CD4-positive, alpha-beta T cell treated with Interleukin-12 subunit alpha and Interleukin-12 subunit beta, for 1 hour (primary cell): ENCODE measurements at places on chromosomes 13 and 19.

DNA sequence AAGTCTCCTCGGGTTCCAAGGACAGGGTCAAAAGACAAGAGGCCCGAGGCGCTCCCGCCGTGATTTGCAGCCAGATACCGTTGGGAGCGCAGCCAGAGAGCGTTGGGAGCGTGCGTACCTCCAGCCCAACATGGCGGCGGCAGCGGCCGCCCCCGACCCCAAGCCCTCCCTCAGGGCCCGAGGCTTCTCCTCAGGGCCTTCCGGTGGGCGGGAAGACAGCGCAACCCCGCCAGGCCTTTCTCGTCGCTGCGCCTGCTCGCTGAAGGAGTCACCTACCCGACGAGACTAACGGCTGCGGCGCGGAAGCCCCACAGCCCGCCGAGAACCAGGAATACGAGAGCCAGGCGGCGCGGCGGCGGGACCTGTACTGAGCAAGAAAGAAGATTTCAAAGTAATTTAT lies 3.2 kb upstream of the ZNF850 start:
- no peak for DNase-seq

- no peak for DNase-seq
Observed at GRCh38 chr13:66222926-66223325, 1007.2 kb downstream of the PCDH9 start.

- no peak for DNase-seq
Observed at GRCh38 chr13:98549006-98549727, 27.7 kb downstream of the STK24 start.

- no peak for DNase-seq
Observed at GRCh38 chr13:25943658-25944057, 108.2 kb downstream of the SHISA2 start.

- DNase-seq: no peak
Observed at GRCh38 chr19:15529774-15530372, 21.5 kb downstream of the CYP4F22 start.

- DNase-seq: no peak
Observed at GRCh38 chr13:40615619-40616018, 50.8 kb downstream of the FOXO1 start.

DNA sequence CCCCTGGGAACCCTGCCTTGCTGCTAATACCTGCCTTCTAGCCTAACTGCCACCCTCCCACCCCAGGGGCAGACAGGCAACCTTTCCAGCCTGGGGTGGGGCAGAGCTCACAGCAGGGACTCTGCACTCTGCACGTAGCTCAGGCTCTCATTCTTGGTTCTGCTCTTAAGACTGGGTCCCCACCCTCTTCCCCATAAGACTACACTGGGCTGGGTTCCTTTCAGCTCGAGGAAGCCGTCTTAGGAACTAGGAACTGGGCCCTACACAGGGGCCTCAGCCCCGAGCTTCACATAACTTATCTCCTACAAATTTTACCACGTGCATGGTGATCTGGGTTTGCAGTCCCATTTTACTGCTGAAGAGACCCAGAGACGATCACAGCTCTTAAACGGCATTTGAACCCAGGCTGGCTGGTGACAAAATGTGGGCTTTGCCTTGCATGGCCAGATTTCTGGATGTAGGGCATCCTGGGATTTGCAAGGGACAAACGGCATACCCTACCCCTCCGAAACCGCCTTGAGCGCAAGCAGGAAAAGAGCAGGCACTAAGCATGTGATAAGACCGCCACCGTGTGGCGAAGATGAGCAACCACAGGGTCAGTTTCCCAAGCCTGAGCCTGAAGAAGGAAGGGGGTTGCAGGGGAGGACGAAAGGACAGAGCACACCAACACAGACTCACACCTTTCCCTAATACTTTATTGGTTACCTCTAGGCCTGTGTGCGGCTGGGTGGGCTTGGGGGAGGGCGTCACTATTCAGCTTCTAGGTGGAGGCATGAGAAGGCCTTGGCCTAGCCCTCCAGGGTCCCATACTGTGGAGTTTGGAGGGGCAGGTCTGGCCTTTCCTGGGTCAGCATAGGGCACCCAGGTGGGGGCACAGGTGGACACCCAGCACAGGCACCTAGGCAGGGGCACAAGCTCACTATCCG lies 5.1 kb downstream of the JUNB start:
- peak; percentile 82 for DNase-seq

DNA sequence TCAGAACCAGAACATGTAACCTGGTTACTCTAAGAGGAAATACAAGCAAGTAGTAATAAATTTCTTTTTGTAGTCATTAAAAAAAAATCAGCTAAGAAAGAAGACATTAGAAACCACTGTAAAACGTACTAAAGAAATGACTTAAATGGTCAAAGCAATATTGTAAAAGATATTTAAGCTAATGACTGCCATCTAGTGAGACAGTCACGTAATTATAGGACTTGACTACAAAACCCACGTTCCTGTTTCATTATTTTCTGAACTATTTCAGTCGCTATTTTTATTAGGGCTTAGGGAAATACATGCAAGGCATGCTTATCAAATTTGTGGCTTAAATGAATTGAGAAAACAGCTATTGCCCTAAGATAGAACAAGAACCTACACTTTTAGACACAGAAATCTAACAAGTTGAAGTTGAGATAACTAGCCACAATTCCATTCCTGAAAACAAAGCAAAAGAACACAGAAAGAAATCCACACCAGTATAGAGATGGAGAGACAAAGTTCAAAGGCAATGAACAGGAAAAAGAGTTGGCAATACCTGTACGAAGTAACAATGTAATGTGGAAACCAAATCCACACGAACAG lies 17.9 kb downstream of the ALG5 start:
- peak; percentile 16 for DNase-seq

GRCh38 chr13:90302107-90302506 lies 1045.4 kb upstream of the MIR17HG start:
- no peak for DNase-seq
